ENCODE measurements at places on chromosomes 1 and 21.
A peak's percentile ranks its signal among the peaks of the same experiment; 100 is the strongest.

DNA sequence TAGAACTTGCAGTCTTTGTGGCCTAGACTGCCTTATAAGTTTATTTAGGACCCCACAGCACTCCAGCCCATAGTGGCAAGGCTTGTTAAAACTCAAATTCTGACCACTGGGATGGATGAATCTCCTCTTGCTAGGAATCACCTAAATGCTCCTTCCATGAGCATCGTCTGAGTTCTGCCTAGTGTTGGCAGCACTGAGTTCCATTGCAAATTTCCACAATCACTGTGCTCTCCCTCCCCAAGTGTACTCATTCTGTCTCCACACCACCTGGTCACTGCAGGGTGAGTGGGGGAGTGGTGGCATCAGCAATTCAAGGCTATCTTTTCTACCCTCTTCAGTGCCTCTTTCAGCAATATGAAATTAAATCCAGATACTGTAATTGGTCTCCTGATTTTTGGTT lies 46.7 kb upstream of the PTBP2 start:
- no peak for DNase-seq

- DNase-seq = no peak
Measured at GRCh38 chr1:162159515-162159914, 90.0 kb downstream of the NOS1AP start.

DNA sequence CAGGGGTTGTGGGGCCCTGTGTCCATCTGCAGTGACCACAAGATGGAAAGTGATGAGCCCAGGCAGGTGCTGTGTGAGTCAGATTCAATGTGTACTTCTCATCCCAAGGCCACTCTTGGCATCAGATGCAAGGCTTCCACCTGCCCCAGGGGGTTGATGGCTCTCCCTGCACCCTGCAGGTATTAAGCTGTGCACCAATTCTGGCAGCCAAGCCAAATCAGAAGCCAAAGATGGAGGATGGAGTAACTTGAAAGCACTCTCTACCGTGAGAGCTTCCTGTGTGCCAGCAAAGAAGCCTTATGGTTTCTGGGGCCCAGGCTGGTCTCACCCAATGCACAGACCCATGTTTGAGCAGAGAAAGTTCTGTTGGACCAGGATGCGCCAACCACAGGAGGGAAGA lies 44.3 kb upstream of the TENT5C start:
- DNase-seq = no peak

GRCh38 chr1:207298636-207299398 lies 22.7 kb upstream of the CD55 start:
- DNase-seq = no peak

GRCh38 chr1:228315484-228315944 lies 91.1 kb downstream of the TRIM11 start:
- DNase-seq = no peak

DNA sequence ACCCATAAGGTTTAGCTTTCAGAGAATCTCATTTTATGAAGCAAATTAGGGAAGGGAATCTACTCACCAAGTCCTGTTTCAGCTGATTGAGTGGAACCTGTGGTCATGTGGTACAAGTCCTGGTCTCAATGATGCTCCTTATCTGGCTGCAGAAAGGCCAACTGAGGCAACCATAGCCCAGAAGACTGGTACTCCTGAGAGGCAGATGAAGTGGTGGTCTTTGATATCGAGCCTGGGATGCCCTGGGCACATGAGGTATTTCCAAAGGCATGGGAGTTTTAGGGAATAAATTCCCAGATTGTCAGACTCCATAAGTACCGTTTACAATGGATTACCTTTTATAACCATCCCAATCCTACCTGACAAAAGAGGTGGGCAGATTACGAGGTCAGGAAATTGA lies 3.3 kb downstream of the MX1 start:
- DNase-seq = no peak

GRCh38 chr1:7089497-7089896 lies 304.2 kb downstream of the CAMTA1 start:
- DNase-seq = no peak

- peak; percentile 75 for DNase-seq
Measured at GRCh38 chr1:28437264-28437923, 67.9 kb downstream of the PHACTR4 start.

DNA sequence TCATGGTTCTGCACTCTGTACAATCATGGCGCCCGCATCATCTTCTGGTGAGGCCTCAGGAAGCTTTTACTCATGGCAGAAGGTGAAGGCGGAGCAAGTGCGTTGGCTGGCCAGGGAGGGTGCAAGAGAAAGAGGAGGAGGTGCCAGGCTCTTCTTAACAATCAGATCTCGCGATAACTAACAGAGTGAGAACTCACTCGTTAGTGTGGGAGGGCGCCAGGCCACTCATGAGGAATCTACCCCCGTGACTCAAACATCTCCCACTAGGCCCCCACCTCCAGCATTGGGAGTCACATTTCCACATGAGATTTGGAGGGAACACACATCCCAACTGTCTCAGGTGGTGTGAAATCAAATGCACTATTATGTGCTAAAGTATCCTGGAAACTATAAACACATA lies 220.2 kb upstream of the CSF3R start:
- DNase-seq = no peak

DNA sequence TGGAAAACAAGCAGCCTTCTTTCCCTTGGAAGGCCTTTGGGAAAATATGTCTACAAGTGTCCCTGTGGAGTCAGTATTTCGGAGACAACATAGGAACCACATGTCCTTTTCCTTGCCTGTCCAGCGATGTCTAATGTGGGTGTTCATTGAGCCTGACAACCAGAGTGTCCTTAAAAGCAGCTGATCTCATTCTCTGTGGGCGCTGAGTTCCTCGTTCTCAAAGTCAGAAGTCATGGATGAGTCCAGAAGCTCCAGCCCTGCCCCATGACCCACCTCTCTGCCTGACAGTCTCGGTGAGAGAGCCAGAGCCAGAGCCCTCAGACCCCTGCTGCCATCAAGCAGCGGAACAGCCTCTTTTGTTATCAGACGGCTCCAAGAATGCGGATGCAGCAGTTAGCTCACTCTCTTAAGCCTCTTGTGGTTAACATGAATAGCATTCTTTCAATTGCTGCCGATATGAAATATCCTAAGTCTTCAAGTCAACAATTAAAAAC lies 329.2 kb downstream of the TGFB2 start:
- peak; percentile 91 for DNase-seq

GRCh38 chr1:39936724-39937491 lies 18.0 kb upstream of the MFSD2A start:
- no peak for DNase-seq

DNA sequence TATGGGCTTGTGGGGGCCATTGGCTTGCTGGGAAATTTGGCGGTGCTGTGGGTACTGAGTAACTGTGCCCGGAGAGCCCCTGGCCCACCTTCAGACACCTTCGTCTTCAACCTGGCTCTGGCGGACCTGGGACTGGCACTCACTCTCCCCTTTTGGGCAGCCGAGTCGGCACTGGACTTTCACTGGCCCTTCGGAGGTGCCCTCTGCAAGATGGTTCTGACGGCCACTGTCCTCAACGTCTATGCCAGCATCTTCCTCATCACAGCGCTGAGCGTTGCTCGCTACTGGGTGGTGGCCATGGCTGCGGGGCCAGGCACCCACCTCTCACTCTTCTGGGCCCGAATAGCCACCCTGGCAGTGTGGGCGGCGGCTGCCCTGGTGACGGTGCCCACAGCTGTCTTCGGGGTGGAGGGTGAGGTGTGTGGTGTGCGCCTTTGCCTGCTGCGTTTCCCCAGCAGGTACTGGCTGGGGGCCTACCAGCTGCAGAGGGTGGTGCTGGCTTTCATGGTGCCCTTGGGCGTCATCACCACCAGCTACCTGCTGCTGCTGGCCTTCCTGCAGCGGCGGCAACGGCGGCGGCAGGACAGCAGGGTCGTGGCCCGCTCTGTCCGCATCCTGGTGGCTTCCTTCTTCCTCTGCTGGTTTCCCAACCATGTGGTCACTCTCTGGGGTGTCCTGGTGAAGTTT lies 550 bp downstream of the RXFP4 start:
- no peak for DNase-seq

- DNase-seq = no peak
Measured at GRCh38 chr1:247646867-247647266, 32.7 kb downstream of the OR13G1 start.

DNA sequence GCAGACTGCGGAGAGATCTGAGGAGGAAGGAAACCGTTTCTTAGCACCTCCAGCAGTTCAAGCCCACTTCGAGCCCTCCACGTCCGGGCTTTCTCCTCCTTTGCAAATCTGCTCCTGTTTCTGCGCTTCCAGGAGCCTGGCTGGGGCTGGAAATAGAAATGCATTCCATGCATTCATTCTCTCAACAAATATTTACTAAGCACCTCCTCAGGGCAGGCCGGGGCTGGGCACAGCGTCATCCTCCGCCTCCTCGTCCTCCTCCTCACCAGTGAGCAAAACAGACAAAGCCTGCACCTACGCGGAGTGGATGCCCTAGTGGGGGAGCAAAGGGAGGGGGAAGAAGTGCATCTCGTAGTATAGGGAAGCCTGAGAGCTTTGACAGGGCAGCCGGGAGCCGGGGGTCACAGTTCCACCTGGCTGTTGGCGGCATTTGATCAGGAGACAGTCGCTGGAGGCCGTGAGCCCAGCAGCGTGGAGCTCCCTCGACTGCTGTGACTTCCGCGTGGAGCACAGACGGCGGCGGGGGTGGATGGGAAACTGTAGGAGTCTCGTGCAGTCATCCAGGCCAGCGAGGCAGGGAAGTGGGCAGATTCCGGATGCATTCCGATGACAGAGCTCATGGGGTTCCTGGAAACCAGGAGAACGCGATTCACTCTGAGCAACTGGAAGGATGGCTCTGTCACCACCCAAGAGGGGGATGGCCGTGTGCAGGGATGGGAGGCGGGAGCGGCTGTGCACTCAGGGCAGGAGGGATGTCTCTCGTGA lies 93.5 kb downstream of the SIK1 start:
- peak; percentile 92 for DNase-seq

- DNase-seq = no peak
Measured at GRCh38 chr1:10616696-10617095, 141.9 kb downstream of the PEX14 start.

DNA sequence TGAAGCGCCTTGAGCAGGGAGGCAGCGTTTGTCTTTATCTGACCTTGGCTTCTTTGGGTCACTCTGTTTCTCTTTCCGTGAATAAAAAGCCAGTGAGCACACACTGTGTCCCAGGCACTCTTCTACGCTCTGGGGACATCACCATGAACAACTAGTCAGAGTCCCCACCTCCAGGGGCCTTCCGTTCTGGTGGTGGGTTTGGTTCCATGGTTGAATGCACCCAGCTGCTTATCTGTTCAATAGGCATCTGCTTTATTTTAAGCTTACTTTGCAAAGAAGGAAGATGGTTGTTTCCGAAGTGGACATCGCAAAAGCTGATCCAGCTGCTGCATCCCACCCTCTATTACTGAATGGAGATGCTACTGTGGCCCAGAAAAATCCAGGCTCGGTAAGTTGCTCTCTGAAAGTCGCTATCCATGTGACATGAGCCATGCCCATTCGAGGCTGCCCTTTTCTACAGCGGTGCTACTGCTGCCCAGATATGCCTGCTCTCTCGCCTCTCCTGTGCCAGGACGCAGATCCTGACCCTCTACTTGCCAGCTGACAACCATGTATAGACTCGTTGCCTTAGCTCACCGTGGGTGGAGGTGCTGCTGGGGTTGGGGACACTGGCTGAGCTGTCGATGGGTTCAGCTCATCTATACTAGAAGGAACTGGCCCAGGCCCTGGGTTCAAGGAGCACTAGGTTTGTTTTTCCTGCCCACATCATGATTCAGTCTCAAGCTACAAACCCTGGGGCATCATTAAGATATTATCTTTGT lies 5.9 kb downstream of the MX1 start:
- DNase-seq = no peak

- no peak for DNase-seq
Measured at GRCh38 chr1:192600275-192600674, 24.7 kb downstream of the RGS1 start.

- no peak for DNase-seq
Measured at GRCh38 chr1:32353431-32353830, 8.9 kb downstream of the FAM229A start.

- no peak for DNase-seq
Measured at GRCh38 chr1:207649865-207650580, 5.1 kb downstream of the CR1L start.

DNA sequence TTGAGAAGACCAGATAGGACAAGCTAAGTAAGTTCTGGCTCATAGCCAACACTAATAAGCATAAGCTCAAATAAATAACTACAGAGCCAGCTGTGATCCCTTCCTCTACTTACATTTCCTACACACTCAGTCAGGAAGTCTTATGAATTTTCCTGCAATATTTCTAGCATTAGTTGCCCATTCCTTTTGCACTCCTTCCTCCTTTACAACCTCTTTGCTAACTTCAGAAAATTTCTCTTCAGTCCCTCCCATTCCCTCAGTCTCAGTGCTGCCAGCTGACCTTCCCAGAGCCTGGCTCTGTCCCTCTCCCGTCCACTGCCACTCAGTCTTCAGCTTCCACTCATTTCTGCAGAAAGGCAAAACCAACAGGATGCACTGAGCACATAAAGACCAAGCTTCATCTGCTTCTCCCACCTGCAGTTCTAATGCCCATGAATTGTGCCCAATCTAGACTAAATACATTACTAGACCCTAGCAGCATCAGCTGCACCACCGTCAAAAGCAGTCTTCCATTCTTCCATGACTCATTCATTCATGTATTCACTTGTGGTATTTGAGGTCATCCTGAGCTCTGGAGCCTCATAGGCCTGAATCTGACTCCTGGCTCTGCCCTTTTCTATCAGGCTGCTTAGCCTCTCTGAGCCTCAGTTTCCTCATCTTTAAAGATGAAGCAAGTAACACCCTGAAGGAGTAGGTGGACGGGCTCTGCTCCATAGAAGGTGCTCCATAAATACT lies 54.6 kb upstream of the SIPA1L2 start:
- no peak for DNase-seq

GRCh38 chr1:10651793-10652192 lies 144.7 kb downstream of the CASZ1 start:
- DNase-seq = no peak
